ENCODE measurements at places on chromosomes 1 and 21. TPM values are rescaled to one million over a fixed set of nuclear protein-coding genes. Genes with fewer than 3 reads are reported as not detected.

DNA sequence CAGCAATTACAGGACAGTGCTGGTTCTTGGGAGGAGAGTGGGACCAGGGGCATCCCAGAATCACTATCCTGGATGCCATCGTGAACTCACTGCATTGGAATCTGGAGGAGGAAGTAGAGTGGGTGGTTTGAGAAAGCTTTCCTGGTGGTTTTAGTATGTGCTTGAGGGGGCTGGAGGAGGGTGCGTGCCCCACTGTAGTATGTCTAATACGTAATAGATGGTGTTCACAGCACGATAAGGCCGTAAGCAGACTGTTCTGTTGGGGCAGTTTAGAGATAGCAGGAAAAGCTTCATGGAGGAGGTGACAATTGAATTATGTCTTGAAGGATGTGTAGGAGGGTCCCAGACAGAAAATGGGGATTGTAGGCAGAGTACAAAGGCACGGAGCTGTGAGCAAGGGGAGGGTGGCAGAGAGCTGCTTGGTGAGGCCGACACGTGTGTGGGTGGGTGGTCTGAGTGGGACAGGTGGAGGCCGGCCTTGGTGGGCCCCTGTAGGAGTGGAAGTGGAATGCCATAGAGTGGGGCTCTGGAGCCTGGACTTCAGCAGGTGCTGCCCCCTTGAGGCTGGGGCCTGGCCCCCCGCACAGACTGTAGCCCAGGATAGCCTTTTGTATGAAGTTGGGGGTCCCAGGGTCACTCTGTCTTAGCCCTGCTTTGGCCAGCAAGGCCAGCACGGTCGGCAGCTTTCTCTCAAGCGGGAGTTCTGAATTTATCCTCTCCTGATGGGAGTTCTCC lies 37.0 kb downstream of the IL6R start:
- peaks cover 11% of the 10 kb centered on the region for H3K4me1 ChIP-seq

GRCh38 chr1:231493421-231494185 lies 34.9 kb upstream of the TSNAX start:
- H3K4me3 ChIP-seq, result no peak overlapping the region
- no peaks in the 10 kb centered on the region for H3K36me3 ChIP-seq
- no peaks in the 10 kb centered on the region for H3K27me3 ChIP-seq
- no peak for DNase-seq

GRCh38 chr1:192506741-192507155 lies 68.8 kb upstream of the RGS1 start:
- H3K4me1 ChIP-seq, result no peaks in the 10 kb centered on the region
- no peaks in the 10 kb centered on the region for H3K36me3 ChIP-seq
- no peak overlapping the region for H3K27ac ChIP-seq
- DNase-seq, result no peak
- no peak overlapping the region for H3K4me3 ChIP-seq
- no peaks in the 10 kb centered on the region for H3K27me3 ChIP-seq

GRCh38 chr1:44543786-44544185 lies 130.5 kb downstream of the TMEM53 start:
- no peak overlapping the region for H3K4me3 ChIP-seq
- H3K36me3 ChIP-seq, result no peaks in the 10 kb centered on the region
- H3K27ac ChIP-seq, result no peak overlapping the region
- DNase-seq, result no peak
- no peaks in the 10 kb centered on the region for H3K4me1 ChIP-seq

DNA sequence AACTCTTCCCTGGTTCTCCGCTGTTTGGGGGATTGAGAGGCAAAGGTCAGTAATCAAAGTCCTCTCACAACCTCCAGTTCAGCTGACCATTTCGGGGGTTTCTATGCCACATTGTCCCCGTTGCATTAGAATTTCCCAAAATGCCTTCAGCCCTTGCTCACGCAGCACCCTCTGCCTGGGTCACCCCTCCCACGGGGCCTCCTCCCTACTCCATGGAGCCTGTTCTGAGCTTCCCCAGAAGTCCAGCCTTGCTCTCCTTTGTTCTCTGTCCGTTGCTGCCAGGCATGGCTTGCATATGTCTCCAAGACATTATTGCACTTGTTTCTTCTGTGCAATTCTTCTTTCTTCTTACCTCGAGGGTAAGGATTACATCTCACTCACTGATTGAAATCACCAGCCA lies 16.5 kb downstream of the DMRTB1 start:
- no peak for DNase-seq
- no peak overlapping the region for H3K4me3 ChIP-seq
- no peaks in the 10 kb centered on the region for H3K36me3 ChIP-seq

- no peak overlapping the region for H3K27ac ChIP-seq
- H3K36me3 ChIP-seq, result peaks cover 43% of the 10 kb centered on the region
- H3K27me3 ChIP-seq, result no peaks in the 10 kb centered on the region
- peaks cover 7% of the 10 kb centered on the region for H3K4me1 ChIP-seq
These were observed 53.1 kb downstream of the DOP1B start for GRCh38 chr21:36209626-36210171.

- no peaks in the 10 kb centered on the region for H3K36me3 ChIP-seq
- no peak overlapping the region for H3K27ac ChIP-seq
- DNase-seq, result no peak
- H3K4me1 ChIP-seq, result peaks cover 59% of the 10 kb centered on the region
- H3K27me3 ChIP-seq, result no peaks in the 10 kb centered on the region
- H3K4me3 ChIP-seq, result no peak overlapping the region
These were observed 57.2 kb upstream of the HMCN1 start for GRCh38 chr1:185676969-185677368.

DNA sequence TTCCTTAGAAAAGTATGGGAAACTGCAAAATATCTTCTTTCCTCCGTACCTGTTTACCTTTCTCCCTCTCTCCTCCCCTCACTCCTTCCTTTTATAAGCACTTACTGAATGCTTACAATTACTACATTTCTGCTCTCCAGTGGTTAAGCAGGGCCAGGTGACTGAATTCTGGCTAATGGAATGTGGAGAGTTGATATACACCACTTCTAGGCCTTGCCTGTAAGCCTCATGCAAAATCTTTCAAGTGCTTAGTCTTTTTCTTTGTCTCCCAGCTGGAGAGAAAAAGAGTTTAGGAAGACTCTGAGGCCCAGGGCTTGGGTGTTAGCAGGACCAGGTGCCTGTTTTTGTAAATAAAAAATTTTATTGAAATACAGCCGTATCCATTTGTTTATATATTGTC lies 77.7 kb upstream of the CACNA1E start:
- peaks cover 24% of the 10 kb centered on the region for H3K27me3 ChIP-seq
- no peak for DNase-seq
- H3K27ac ChIP-seq, result no peak overlapping the region

- DNase-seq, result no peak
- no peaks in the 10 kb centered on the region for H3K36me3 ChIP-seq
- H3K27ac ChIP-seq, result no peak overlapping the region
- H3K4me3 ChIP-seq, result no peak overlapping the region
- no peaks in the 10 kb centered on the region for H3K27me3 ChIP-seq
- no peaks in the 10 kb centered on the region for H3K4me1 ChIP-seq
These were observed 585.7 kb upstream of the CAMK1G start for GRCh38 chr1:208997726-208998312.

DNA sequence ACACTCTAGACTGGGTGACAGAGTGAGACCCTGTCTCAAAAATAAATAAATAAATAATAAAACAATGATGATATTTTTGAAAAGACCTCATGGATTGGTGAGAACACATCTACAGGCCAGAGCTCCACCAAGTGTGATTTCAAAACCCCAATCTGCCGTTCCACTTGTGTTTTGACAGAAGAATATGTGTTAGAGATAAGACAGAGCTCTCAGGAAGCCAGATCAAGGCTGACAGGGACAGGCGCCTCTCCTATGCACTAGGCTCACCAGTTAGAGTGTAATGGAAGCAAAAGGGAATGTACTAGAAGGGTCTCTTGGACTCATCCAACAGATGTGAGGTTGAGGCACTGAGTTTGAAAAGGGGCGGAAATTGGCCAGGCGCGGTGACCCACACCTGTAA lies 110.7 kb upstream of the ERRFI1 start:
- no peaks in the 10 kb centered on the region for H3K27me3 ChIP-seq
- no peak for DNase-seq
- H3K36me3 ChIP-seq, result no peaks in the 10 kb centered on the region
- H3K4me3 ChIP-seq, result no peak overlapping the region

DNA sequence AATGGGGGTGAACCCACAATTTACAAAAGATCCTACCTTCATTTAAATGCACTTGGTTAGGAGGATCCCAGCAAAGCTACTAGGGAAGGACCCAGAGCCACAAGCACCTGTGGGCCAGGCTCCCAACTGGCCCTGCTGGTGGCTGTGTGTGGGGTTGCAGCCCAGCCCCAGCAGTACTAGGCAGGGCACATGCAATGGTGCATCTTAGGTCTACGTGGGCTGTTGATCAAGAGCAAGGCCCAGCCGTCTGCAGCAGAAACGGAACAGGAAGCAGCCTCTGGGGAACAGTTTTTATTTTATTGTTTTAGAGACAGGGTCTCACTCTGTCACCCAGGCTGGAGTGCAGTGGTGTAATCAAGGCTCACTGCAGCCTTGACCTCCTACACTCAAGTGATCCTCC lies 134.1 kb upstream of the RAB4A start:
- H3K4me3 ChIP-seq, result no peak overlapping the region
- H3K27me3 ChIP-seq, result no peaks in the 10 kb centered on the region
- no peak overlapping the region for H3K27ac ChIP-seq
- DNase-seq, result no peak

The AK4 gene
- total RNA-seq, result 168 TPM

The SPRR1A gene
- total RNA-seq, result not detected

The RIPPLY3 gene
- not detected for total RNA-seq

The RO60 gene
- total RNA-seq, result 51.8 TPM

The RBBP5 gene
- 10.3 TPM for total RNA-seq

The SHC1 gene
- 43.0 TPM for total RNA-seq

The HSD3B1 gene
- total RNA-seq, result not detected

Data from left ventricle myocardium inferior (tissue), 1 donor.